ENCODE measurements at places on chromosomes 7 and 10.

GRCh38 chr7:2985866-2986265, 57.8 kb downstream of the CARD11 start:
- DNase-seq = no peak

DNA sequence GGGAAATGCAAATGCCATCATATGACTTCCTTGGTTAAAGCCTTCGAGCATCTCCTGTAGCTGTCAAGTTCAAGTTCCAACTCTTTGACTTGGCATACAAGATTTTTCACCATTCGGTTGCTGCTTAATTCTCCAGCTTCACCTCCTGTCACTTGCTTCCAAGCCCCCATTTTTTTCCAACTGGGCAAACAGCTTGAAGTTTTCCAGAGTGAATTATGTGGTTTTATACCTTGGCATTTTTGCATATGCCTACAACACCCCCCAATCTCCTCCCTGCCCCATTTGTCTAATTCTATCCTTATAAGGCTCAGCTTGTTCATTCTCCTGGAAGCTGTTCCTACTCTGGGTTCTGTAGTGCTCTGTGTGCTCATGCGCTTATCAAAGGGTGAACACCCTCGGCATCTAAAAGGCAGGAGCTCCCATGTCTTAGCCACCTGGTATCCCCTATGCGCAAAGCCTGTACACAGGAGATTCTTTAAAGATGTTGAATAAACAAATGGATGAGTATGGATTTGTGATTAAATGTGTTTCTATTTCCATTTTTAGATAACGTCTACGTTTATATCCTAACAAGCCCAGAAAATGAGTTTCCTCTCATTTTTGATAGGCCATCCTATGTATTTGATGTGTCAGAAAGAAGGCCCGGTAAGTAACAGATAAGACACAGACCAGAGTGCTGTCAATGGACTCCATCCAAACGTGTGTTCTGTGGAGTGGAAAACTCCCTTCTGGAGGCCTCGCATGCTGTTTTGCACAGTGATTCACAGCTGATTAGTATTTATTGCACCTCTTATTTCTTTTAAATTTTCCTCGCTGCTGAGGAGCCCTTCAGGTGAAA, 52.5 kb downstream of the CDHR3 start:
- no peak for DNase-seq

DNA sequence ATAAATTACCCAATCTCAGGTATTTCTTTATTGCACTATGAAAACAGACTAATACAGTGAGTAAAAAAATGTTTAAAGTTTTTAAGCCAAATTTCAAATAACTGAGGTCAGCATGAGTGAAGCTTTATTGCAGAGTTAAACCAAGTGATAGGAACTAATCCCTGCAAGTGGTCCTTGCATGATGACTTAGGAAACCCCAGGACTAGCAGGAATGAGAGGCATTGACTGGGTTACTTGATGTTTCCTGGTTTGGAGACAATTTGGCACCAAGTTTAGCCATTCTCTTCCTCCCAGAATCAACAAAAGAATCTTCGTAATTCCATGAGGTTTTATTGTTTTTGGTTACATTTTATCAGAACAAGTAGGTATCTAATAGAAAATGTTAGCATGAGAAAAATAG, 194.2 kb downstream of the BICC1 start:
- DNase-seq = no peak

DNA sequence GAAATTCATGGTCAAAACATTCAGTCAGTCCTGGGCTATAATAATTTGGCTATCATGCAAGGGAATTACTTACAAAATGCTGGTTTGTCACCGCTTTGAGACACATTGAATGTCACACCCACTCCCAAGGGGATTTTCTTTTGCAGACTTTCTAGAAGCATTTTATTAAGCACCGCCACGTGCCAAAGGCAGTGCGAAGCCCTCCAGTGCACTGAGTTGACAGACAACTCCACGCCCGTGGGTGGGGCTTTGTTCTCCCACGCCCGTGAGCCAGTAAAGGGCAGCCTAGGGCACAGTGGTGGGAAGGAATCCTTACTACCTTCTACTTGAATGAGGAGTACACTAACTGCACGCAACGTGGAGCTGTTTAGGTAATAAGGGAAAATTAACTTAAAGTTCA, 515.8 kb downstream of the KCNMA1 start:
- no peak for DNase-seq

DNA sequence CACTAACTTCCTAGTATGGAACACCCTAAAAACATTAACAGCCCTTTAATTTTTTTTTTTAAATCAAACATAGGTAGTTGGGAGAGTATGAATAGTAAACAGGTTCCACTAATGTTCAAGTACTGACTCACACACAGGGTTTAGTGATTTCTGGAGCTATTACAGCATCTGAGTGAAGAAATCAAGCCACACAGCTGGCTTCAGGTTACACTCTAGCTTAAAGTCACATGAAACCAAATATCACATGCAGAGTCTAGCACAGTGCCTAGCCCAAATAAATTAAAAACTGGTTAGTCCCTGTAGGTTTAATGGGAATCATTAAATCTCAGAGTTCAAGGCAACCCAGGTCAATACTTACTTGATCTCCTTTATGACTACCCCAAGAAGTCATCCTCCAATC, 11.6 kb downstream of the PANK1 start:
- no peak for DNase-seq

DNA sequence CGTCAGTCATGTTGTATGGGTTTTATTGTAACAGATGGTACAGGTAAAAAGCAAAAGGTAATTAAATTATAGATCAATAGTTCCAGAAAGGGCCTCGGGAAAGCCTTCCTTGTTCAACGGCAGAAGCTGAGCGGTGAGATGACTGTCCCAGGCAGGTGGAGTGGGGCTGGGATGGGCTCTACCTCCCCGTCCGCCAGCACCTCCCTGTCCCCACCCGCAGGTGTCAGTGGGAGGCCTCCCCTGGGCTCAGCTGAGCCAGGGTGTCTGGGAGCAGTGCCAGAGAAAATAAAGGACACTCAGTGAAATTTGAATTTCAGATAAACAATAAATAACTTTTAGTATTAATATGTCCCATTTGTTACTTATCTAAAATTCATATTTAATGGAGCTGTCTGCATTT, 58.9 kb downstream of the CLRN3 start:
- DNase-seq = no peak

- no peak for DNase-seq
Observed at GRCh38 chr7:92644406-92645113, 54.4 kb upstream of the FAM133B start.

DNA sequence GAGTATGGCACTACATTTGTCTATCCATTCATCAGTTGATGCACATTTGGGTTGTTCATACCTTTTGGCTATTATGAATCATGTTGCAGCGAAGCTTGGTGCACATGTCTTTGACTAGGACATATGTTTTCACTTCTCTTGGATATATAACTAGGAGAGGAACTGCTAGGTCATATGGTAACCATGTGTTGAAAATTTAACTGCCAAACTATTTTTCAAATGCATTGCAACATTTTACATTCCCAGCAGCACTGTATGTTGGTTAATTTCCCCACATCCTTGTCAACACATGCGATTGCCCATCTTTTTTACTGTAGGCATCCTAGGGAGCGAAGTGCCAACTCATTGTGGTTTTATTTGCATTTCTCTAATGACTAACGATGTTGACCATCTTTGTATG, 183.4 kb downstream of the PRKCQ start:
- no peak for DNase-seq

DNA sequence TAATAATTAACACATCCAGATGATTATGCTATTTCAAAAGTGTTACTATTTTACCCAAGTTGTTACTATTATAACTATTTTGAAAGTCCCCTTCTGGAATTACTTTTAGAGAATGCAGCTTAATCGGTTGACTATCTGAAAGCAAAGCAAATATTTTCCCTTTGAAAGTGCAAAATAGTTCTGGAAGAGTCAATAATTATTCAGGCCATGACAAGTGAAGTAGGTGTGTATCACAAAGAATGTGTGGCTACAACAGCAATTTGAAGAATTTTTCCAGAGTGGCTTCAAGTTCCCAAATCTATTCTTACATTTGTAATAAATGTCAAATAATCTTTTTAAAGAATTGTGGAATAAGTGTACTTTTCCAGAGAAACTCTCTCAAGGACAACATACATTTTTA, 42.8 kb downstream of the RNLS start:
- DNase-seq = no peak

- DNase-seq = peak; percentile 90
Observed at GRCh38 chr10:96502561-96503282, 11.0 kb downstream of the TLL2 start.

- no peak for DNase-seq
Observed at GRCh38 chr7:97858221-97858620, 14.0 kb downstream of the ASNS start.

DNA sequence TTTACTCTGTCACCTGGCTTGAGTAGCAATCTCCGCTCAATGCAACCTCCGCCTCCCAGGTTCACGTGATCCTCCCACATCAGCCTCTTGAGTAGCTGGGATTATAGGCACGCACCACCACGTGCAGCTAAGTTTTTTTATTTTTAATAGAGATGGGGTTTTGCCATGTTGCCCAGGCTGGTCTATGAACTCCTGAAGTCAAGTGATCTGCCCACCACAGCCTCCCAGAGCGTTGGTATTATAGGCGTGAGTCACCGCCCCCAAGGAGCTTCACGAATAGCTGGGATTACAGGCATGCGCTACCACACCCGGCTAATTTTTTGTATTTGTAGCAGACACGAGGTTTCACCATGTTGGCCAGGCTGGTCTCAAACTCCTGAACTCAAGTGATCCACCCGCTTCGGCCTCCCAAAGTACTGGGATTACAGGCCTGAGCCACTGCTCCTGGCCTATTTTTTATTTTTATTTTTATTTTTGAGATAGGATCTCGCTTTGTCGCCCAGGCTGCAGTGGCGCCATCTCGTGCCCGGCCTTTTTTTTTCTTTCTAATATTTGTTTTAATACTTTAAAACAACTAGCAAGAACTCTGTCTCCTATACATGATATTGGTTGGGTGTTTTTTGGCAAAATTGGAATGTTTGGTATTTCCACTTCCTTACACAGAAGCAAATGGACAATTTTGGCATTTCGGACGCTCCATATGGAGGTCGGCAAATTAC, 1.1 kb downstream of the EFCAB10 start:
- DNase-seq = no peak

DNA sequence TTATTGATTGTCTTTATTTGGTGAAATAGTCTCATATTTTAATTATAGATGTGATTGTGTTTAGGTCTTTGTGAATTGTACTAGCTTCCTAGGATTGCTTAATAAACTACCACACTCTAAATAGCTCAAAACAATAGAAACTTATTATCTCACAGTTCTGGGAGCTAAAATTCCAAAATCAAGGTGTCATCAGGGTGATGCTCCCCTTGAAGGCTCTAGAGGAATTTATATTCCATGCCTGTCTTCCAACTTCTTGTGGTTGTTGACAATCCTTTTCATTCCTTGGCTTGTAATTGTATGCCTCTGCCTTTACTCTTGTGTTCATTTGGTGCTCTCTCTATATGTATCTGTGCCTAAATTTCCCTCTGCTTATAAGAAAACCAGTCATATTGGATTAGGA, 155.3 kb upstream of the AKR1E2 start:
- DNase-seq = no peak

GRCh38 chr7:123538189-123538714, 3.9 kb upstream of the IQUB start:
- DNase-seq = no peak

GRCh38 chr7:101058355-101058754, 26.9 kb upstream of the TRIM56 start:
- no peak for DNase-seq

DNA sequence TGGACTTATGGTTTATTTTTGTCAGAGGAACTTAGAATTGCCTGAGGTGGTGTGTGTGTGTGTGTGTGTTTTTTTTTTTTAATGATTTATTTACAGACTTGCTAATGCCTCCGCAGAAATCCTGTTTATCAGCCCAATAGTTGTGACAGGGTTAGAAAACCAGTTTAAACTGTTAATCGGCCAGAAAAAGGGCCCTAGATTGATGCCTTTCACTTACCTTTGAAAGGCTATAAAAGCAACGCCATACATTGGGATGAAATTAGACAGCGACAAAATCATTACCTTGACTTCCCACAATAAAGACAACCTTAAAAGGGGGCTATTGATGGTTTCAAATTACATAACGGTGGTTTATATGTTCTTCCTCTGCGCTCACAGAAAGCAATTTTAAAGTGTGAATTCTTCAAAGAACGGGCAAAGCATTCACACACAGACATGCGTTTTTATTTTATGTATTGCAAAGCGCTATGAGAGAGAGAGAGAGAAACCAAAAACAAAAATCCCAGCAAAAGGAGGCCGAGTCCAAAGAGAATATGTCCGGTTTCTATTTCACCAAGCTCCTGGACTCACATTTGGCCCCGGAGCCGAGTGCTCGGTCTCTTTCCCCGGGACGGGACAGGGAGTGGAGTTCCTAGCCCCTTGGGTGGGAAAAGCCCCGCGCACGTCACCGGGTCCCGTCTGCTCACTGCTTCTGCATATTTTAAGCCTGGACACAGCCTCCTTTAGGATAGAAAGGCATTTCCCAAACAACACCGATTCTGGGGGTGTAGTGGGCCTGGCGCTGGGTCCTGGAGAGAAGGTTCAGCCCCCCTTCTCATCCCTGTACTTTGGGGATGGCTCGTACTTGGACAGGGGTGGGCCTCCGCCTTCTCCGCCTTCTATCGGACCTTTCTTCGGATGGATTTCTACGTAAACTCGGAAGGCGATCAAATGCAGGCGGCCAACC, 26.8 kb upstream of the VAX1 start:
- DNase-seq = no peak

- no peak for DNase-seq
Observed at GRCh38 chr10:62652564-62652963, 152.0 kb upstream of the ADO start.

DNA sequence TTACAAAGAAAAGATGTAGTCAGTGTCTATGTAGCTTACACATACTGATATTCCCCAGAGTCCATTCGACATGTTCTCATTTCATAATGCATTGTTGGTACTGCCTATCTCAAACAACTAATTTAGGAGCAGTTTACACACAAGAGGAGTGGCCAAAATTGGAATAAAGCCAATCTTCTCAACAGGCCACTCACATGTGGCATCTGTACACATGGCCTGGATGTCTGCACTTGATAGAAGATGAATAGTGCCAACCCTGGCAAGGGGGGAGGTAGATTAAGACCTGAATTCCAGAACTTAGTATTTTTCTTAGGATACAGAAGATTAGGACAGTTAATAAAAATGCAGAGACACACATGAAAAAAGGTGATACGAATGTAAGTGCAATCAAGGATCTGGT, 125.3 kb upstream of the STARD3NL start:
- no peak for DNase-seq

DNA sequence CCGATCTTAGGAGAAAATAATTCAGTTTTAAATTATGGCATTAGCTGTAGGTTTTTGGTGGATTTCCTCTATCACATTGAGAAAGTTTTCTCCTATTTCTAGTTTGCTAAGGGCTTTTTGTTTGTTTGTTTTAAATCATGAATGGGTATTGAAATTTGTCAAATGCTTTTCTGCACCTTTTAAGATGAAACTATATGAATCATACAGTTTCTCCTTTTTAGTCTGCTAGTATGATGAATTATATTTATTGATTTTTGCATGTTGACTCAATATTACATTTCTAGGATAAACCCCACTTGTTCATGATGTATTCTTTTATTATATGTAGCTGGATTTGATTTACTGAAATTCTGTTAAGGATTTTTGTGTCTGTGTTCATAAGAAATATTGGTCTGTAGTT, 70.3 kb upstream of the PIP4K2A start:
- no peak for DNase-seq

GRCh38 chr7:78198756-78199155, 400.2 kb downstream of the PHTF2 start:
- no peak for DNase-seq

GRCh38 chr7:3415861-3416312, 114.8 kb downstream of the SDK1 start:
- peak; percentile 6 for DNase-seq

GRCh38 chr7:111030336-111030735, 60.6 kb upstream of the LRRN3 start:
- DNase-seq = no peak

All from NCI-H1436 treated with DMSO at 0.1 percent for 48 hours (cell line).